ENCODE measurements at places on chromosomes 5 and 9.
A peak's percentile ranks its signal among the peaks of the same experiment; 100 is the strongest.

DNA sequence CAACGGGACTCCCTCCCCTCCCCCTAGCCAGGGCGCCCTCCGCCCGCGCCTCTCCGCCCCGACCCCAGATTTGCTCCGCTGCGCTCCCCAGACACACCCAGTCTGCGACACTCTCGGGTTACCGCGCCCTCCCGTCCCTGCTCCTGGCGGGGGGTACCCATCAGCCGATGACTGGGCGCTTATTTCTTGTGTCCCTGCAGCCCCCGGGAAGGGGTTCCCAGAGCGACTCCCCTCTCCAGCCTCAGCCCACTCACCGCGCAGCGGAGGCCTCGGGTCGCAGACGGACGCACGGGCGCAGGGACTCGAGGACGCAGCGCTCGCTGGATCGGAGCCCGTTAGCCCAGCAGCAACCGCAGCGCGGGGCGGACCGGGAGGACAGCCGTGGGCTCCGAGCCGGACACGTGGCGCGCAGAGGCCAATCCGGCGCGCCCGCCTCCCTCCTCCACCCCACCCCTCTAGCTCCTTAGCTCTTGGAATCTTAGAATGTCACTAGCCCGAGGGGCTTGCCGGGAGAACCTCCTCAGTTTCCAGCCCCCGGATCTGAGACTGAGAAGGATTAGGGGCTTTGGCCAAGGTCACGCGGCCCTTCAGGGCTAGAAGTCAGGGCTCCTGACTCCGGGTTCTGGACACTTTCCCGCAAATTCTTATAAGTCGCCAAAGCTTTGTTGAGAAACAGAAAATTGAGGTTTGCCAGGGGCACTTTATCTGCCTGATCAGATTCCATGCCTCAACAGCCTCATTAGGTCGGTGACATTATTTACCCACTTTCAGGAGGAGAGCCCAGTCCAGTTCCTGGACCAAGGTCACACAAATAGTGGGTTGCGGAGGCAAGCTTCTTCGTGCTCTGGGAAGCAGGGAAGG, at the start of gene ANXA6:
ANXA6 (minus strand) TSS at position 354 of the 861 bp plus-strand sequence. CDS start 9,878 bp downstream, outside the sequence.
- DNase-seq, result peak; percentile 88

DNA sequence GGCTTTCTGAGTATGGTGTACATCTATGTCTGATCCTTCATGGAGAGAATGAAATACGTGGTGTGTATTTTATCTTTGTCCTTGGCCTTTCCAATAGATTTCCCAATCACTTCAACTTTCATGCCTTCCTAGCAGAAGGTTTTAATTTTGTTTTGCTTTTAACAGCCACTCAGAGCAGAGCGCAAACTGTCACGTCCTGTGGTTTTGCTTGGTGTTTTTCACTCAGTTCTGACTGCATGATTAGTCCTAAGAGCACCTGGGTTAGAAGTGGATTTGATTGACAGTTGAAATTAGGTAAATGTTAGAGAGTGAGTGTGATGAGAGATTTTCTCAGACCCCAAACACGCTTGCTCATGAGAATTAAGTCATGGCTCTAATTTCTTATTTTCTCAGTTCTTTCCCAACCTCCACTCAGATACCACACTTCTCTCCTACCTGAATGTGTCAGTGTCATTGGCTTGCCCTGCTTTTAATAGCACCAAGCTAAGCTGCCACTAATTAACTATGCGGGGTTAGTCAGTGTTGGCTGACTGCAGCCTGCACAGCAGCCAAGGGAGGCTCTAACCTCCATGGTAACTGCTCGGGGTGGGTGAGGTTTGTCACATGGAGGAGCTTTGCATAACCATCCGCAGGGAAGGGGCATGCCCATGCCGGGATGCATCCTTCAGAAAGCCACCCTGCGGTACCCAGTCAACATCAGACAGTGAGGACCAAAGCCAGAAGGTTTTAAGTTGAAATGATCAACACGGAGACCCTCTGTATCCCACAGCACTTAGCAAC, 173.4 kb downstream of the NR3C1 start:
- no peak for DNase-seq

- no peak for DNase-seq
Observed at GRCh38 chr5:74667396-74667795, 17.6 kb upstream of the HEXB start.

DNA sequence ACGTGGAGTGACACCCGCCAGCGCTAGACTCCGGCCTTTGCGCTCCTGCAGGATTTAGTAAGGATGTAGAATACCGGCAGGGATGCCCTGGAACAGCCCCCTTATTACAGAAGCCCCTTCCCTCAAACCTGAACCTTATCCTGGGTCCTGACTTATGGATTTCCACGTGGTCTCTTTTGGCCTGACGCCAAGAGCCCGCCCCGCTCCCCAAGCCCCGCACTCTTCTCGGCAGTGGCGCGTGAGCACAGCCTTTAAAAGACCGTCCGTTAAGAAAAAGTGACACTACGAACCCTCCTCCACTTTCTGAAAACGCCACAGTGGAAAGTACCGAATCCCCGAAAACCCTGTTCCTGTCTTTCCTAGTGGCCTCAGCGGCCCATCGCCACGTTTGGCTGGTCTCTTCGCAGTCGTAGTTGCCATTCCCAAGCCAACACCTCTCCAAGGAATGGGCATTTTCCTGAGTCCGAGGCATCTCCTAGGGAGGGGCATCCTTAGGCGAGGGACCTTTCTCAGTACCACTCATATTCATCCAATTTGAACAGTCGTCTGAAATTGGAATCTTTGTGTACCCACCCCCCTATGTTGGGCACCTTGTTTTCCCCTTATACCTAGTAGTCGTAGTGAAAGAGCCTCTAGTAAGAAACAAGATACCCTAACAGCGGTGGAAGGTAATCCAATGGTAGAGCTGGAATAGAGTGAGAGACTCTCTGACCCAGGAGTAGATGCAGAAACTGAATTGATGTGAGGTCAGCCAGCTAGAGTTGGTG, 732 bp upstream of the MCIDAS start:
- peak; percentile 30 for DNase-seq

- DNase-seq, result no peak
Observed at GRCh38 chr9:114176624-114177291, 21.4 kb downstream of the COL27A1 start.

- no peak for DNase-seq
Observed at GRCh38 chr5:81524015-81524414, 130.1 kb upstream of the ACOT12 start.

DNA sequence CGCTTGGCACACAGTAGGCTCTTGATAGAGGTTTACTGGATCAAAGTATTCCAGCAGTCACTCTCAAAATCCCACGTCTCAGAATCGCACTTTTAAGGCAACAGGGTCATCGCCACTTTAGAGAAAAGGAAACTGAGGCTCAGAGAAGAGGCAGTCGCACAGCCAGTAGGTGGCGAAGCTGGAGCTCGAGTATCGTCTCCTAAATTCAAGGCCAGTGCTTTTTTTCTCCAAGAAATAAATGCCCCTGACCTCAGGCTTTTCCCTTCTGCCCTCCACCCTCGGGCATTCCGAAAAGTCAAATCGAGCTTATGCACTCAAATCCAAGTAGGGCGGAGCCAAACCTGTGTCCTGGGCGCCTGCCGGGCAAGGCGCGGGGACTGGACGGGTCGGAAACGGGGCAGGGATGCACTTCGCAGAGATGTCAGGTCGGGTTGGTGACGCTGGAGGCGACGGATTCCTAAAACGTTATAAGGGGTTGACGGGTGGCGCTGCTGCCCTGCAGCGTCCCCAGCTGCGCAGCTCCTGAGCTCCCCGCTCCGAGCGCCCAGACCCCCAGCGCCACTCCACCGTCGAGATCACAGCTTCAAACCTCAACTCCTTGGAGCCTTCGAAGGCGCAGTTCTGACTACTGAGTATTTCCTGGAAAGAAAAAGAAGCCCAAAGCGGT, 4.7 kb upstream of the FOXB2 start:
- DNase-seq, result peak; percentile 43

DNA sequence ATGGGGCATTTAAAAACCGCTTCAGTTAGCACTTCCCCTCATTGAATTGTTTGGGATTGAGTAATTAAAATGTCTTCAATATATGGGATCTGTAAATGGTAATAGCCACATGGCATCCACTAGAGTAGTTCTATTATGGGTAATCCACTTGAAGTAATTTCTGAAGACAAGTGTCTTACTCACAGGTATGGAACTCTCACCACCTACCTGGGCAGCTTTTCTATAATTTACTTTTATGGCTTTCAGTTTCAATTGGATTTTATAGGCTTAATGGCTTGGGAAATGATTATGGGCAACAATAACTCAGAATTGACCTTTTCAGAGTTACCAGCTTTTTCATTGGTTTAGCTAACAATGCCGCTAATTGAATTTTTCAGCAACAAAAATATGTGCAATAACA, 597.9 kb downstream of the PTPRD start:
- DNase-seq, result no peak

GRCh38 chr9:127074561-127075548, 47.6 kb downstream of the ANGPTL2 start:
- DNase-seq, result no peak

DNA sequence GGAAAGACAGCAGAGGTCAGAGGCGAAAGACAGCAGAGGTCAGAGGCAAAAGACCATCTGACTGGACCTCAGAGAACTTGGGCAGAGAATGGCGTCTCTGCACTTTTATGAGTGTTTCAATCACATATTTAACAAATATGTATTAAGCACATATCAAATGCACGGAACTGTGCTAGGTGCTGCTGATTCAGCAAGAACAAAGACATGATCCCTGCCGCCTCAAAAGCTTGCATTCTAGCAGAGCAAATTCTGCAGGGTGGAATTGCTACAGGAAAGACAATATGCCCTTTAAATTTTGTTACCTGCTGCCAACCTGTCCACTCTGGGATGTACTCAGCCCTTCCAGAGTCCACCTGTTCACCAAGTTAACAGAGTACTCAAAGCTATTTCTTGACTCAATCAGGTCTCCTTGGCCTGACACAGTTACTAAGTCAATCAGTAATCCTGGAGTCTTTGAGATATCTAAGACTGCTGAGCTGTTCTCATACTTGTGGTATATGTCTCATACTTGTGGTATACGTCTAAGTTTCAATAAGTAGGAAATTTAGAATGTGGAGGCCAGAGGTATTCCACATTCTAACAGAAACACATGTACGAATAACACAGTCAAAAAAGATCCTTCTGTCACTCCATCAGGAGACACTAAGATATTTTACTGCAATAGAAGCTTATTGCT, 131.8 kb downstream of the GNAQ start:
- no peak for DNase-seq

DNA sequence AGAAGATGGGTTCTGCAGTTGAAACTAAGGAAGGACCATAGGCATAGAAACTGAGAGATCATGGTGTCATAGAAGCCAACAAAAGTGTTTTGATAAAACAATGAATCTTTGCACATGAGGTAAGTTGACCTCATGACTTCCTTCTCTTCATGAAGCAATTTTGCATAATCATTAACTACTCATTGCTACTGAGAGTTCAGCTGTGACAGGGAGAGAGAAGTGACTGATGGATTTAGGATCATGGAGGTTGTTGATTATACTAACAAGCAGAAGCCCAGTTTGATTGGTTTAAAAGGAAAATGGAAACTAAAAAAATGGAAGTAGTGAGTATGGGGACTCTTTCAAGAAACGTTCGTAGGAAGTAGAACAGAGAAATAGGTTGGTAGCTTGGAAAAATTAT, 51.2 kb downstream of the PARP8 start:
- DNase-seq, result no peak

- DNase-seq, result no peak
Observed at GRCh38 chr5:66992547-66992946, 204.1 kb downstream of the CD180 start.

GRCh38 chr5:128927644-128928043, 37.6 kb upstream of the SLC27A6 start:
- DNase-seq, result no peak

GRCh38 chr5:173771121-173771724, 116.9 kb upstream of the CPEB4 start:
- DNase-seq, result peak; percentile 42

GRCh38 chr9:13034694-13035002, 244.8 kb downstream of the MPDZ start:
- DNase-seq, result no peak

- DNase-seq, result no peak
Observed at GRCh38 chr5:130528474-130528873, 624.2 kb downstream of the CHSY3 start.

GRCh38 chr9:114501796-114502682, 3.2 kb downstream of the WHRN start:
- DNase-seq, result peak; percentile 61

DNA sequence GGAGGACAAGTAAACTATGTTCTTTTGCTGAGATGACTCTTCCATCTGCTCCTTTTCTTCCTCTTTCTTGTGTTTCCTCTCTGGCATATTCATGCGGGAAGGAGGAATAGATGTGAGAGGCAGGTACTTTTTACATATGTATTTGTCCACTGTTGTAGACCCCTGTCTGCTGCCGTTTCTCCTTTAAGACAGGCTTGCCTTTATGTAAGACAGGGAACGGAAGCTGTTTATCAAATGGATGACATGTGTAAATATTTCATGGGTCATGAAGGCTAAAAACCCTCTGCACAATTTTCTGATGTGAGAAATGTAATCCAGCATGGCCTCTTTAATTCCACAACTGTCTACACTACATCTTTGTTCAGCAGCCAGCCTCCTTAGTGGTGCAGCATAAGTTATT, 1525.5 kb upstream of the NUDT12 start:
- DNase-seq, result no peak

DNA sequence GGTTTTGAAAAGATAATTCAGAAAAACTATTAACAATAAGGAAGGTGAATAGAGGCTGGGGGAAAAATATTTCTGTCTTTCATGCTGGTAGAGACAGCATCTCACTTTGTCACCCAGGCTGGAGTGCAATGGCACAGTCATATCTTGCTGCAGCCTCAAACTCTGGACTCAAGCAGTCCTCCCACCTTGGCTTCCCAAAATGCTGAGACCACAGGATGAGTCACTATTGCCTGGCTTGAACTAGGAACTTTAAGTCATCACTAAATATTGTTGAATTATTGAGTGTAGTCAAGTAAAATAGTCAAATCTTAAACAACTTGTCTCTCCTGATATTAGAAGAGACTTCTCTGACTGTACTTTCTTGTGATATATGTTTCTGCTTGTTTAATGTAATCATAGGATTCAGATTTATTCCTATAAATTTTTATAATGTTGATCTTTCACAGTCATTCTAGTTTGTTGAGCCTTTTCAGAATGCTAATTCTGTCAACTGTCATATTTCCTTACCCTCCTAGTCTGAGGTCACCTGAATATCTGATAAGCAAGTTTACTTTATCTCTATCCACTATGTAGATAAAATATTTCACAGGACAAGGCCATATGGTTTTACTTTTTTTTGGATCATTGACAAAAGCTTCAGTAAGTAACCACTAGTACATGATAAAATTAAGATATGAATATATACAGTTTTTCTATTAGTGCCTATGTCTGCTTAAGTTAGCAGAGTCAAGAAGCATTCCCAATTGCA, 1696.5 kb downstream of the MAT2B start:
- DNase-seq, result no peak

All from right kidney (tissue), 9 donors.